ENCODE measurements at places on chromosomes 4 and X.

DNA sequence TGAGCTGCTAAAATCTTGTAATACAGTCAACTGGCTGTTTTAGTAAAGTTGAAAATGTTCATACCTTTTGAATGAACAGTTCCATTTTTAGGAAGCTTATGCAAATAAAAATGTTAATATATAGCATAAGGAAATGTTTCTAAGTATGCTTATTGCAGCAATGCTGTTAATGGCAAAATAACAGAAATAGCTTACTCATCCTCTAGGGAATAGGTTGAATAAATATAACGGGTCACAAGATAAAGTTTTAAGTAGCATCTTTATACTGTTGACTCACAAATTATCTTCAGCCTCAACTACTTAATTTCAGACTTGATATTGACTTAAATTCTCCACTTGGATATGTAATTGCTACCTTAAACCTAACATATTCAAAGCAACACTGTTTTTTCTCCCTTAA is 27.7 kb downstream of the HERC3 start:
- DNase-seq = no peak

GRCh38 chr4:71518283-71518989 is 179.6 kb downstream of the SLC4A4 start:
- no peak for DNase-seq

DNA sequence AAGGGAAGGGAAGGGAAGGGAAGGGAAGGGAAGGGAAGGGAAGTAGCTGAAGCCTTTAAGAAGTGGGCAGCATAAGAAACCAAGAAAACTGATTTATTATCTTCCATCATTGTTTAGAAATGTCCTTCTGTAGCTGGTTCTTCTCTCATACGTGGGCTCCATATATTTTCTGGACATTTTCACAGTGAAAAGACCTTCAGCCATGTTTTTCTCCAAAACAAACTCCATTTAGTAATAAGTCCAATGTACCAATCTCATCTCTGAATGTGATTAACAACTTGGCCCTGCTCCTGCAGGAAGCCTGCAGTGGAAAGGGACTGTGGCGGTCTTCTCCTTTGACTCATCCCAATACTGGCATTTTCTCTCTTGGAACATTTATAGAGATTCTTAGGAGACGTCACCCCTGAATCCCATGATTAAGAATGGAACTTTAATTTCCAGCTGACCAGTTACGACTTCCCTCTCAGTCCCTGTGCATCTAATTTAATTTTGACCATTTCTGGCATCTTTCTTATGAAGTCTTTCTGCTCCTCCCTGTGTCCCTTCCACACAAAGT is 96.6 kb upstream of the GUCY1A1 start:
- DNase-seq = no peak

GRCh38 chrX:150199803-150200202 is 163.3 kb upstream of the MAMLD1 start:
- DNase-seq = no peak

GRCh38 chrX:102491766-102492165 is 20.2 kb upstream of the TCP11X2 start:
- no peak for DNase-seq

DNA sequence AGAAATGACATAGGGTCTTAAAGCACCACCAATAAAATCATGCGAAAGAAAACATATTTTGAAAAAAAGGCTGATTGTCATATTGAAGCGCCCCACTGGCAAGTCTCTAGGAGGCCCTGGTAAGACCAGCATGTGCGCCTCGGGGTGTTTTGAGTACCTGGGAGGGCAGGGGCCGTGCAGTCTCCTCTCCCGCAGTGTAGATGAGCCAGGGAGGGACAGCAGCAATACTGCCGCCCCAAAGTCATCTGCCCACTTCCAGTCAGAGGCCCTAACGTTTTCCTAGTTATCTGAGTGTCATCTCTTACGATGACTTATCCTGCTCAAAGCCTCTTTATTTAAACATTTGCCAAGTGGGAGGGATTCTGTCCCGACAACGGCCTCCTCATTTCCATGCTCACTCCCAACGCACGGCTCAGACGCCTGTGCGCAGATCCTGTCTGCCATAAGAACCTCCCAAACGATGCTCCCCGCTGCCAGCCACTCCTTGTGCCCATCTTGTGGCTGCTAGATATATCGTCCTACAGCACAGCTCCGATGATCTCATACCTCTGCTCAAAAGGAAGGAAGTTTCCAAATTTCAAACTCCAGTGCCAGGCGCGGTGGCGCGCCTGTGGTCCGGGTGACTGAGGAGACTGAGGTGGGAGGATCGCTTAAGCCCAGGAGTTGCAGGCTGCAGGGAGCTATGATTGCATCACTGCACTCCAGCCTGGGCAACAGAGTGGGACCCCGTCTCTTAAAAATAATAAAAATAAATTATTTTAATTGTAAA is 17.2 kb upstream of the SCRG1 start:
- no peak for DNase-seq

- no peak for DNase-seq
Measured at GRCh38 chrX:135463937-135464336, 42.2 kb downstream of the SMIM10L2A start.

DNA sequence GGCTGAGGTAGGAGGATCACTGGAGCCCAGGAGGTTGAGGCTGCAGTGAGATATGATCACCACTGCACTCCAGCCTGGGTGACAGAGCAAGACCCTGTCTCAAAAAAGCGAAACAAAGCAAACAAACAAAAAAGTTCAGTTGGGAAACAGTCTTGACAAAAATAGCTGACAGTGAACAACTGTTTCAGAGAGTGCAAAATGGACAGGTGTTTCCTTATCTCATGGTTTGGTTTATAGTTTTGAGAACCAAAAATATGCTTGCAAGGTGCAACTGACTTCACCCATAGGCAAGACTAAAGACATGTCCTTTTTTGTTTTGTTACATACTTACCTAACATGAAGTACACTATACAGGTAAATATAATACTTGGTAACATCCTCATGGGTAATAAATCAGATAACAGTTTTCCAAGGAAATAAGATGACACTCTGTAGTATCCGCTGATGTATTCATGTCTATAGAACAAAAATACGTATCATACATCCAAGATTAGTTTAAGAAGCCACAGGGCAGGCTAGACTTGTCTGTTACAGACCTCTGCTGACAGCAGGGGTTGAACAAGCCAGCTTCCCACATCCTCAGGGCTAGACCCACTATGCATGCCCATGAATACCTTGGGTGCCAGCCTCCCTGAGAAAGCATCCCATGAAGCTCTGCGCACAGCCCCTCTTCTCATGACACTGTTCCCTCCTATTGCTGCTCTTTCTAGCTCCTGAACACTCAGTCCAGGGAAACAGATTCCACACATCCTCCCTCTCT is 59.3 kb downstream of the ABCG2 start:
- DNase-seq = no peak

- peak; percentile 79 for DNase-seq
Measured at GRCh38 chr4:1579001-1579900, 104.9 kb downstream of the FAM53A start.

DNA sequence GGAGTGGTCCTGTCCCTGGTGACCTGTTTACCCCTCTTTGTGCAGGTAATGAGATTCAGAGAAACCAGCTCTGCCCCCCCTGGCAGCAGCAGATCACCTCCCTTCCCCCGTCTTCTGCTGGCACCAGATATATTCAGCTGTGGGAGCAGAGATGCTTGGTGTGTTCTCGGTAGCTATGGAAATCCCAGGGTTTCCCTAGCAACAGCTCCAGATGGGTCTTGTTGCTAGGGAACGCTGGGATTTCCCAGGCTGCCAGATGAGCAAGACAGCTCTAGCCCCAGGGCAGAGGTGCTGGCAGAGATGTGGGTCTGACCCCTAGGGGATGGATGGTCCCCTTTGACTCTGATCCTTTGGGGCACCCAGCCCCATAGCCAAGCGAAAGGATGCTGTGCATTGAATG is 20.2 kb downstream of the CETN2 start:
- no peak for DNase-seq

DNA sequence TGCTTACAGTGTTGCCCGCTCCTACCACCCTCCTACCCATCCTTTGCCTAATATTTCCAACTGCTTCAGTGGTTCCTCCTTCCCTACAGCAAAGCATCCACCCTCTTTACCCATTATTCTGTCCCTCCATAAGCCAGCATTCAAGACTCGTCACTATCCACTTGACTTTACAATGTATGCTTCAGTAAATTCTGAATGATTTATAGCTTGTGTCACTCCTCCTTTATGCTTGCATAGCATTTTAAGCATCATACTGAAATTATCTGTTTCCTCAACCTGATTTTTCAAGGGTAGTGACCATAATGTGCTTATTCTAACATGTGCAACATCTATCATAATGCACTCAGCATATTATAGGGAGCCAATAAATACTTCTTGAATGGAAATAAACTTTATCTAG is 365.5 kb downstream of the RAB28 start:
- no peak for DNase-seq

DNA sequence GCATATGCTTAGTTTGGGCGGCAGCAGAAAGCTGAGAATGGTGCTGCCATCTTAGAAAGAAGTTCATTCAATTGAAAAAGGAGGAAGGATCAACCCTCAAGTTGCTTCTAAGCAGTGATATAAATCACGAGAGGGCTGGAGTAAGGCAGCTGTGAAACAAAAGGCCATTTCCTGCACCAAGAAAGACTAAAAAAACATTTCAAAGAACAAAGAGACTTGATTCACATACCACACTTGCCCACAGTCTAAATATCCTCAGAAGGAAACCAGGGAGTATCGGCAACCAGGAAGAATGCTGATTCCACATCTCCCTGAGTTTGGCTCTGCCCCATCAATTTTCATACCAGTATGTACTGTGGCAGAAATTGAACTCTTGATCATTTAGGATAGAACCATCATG is 240.1 kb downstream of the OPHN1 start:
- no peak for DNase-seq

DNA sequence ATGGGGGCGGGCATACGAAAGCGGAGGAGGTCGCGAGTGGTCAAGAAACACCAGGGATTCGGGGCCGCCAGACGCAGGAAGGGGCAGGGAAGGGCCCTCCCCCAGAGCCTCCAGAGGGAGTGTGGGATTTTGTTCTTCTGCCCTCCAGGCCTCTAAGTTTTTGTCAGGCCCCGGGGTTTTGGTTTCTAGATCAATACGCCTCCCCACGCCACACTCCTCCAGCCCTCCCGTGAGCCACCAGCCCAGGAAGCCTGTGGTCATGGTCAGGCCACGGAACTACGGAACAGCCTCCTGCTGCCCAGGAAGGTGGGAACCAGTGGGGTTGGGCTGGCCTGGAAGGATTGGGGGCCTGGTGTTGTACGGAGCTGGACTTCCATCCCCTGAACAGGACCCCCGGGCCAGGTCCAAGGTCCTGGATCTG is 38.4 kb downstream of the CPLX1 start:
- no peak for DNase-seq

DNA sequence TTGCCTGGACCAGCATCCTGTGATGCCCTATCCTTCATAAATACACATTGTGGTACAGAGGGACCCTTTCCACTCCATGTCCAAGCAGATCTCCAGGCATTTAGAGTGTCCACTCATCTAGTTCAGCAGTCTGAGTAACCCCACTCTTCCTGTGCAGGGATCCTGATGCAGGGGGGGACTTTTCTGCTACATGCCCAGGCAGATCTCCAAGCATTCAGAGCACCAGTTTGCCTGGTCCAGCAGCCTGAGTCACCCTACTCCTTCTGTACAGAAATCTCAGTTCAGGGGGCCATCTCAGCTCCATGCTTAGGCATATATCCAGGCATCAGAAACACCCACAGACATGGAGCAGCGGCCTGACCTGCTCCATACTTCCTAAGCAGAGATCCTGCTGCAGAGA is 1089.8 kb downstream of the FAT4 start:
- no peak for DNase-seq

GRCh38 chr4:30719454-30720020 is 632 bp upstream of the PCDH7 start:
- DNase-seq = peak; percentile 90

DNA sequence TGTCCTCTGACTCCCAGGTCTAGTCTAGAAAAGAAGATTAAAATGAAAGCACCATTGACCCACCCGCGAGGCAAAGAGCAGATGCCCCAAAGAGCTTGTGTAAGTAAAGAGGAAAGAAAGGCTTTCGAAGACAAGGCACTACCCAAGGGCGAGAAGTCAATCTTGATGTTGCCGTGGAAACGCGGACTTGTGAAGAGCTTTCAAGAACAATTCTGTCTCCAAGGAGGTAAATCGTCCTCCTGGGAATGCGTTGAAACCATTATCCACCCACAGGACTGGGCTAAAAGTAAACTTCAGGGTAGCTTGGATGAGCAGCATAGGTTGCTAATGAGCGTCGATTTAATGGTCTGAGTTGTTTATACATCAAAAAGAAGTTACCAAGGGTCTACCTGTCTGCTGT is 189.3 kb downstream of the DHRSX start:
- no peak for DNase-seq

DNA sequence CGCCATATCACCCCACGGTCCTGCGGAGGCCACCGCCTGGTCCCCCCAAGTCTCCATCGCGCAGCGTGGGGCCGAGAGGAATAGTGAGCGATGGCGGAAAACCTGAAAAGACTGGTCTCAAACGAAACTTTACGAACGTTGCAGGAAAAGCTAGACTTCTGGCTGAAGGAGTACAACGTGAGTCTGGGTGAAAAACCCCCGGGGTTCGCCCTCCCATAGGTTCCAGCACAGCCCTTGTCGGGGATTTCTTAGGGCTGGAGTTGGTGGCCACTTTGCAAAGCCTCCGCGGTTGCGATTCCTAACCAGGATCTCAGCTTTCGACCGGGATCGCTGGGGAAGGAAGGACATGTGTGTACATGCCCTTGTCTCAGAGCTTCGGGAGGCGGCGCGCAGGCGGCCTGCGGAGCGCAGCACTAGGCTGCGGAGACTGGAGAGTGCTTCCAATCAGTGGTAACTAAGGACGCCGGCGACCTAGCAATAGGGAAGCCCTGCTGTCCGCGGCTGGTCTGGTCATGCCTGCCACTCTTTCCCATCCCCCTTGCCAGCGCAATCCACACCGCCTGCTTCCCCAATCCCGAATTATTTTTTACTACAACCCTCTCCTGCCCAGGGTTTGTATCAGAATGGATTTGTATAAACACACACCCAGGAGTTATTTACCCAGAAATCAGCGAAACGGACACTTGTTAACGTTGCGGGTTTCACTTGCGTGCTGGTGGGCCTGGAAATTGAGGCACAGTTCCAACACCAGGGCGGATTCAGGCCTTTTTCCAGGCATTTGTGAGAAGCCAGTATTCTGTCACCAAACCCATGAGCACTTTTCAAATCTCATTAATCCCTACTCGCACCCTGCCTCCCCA is 741 bp downstream of the SPATA18 start:
- peak; percentile 76 for DNase-seq

DNA sequence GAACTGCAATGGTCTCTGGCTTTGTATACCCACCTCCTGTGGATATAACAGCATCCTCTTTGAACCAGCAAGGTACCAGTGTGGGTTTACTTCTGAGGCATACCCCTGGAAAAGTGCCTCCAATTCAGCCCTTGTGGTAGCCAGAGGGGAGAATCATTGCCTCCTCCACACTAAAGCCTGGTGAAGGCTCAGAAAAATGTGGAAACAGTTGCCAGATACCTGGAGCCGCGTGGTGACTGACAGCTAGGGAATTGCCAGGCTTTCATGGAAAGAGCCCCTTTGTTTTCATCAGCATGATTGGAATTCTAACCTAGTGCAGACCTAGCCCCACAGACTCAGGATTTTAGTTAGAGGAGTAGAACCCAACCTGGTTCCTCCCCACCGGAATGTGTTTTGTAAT is 168.6 kb upstream of the KLF3 start:
- no peak for DNase-seq

Data from left forelimb (tissue), 1 donor.